HEK293T (cell line): ENCODE measurements at places on chromosomes 2 and 18.

DNA sequence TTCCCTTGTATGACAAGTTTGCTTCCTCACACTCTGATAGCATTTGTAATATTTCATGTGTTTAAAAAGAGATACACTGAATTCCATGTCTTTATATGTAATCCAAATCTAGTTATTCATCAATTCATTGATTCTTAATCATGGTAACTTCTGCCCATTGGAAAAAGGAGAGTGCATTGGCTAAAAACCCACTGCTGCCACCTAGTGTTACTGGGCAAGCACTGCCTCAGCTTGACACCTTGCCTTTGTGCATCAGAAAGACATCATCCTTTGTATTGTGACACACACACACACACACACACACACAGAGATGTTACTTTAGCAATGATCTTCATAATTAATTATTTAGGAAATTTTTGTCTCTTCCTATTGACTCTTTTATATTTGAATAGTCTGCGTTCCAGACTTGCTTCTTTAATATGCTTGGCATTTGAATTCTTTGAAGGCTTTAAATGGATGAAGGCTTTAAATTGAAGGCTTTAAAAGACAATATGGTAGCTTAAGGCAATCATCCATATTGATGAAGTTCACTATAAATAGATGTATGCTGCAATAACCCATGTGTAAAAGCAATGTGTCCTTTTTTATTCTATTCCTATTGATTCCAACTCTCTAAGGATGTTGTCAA lies 414.2 kb upstream of the CHST9 start:
- DNase-seq, result peak; percentile 69

GRCh38 chr2:230749111-230749510 lies 36.5 kb downstream of the CAB39 start:
- no peak for DNase-seq

DNA sequence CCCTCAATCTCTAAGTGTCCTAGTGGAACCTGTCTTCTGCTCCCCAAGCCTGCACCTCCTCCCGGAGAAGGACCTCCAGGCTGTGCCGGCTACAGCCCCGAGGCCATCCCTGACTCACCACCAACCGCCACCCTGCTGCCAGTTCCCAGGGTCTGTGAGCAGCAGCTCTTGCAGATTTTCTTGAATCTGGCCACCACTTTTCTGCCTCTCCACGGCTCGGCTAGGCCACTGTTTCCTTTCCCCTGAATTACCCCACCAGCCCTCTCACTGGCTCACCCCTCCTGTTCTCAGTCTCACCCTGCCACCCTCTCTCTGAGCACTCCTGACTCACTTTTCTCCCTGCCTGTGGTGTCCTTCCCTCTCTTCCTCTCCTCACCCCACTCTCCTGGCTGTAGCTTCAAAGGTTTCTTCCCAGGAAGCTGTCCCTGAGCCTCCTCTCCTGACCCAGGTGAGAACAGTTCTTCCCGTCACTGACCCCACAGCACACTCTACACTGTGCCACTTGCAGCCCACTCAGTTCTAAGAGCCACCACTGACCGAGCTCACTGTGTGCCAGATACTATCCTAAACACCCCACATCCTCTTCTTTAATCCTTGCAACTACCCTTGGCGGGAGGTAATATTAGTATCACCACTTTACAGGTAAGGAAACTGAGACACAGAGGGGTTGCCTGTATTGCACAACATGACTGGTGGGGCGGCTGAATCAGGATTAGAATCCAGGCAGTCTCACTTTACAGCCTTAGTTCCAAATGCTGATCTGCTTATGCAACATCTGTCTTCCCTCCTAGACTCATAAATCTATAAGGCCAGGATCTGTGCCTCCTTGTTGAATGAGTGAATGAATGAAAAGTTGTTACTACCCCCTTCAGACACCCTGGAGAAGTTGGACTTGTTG lies 111.6 kb downstream of the SMAD7 start:
- DNase-seq, result no peak

- no peak for DNase-seq
These were observed 130.2 kb upstream of the SALL3 start for GRCh38 chr18:78849458-78849857.

- DNase-seq, result no peak
These were observed 274.0 kb upstream of the FIGN start for GRCh38 chr2:164009756-164010337.

- no peak for DNase-seq
These were observed 2.8 kb downstream of the PECR start for GRCh38 chr2:216078776-216079175.

GRCh38 chr18:3624546-3624934 lies 174.6 kb downstream of the TGIF1 start:
- no peak for DNase-seq

GRCh38 chr18:47932603-47933002 lies 2.1 kb upstream of the SMAD2 start:
- no peak for DNase-seq

GRCh38 chr18:21997207-21998143 lies 171.9 kb upstream of the GATA6 start:
- peak; percentile 76 for DNase-seq

- DNase-seq, result no peak
These were observed 29.0 kb upstream of the DARS1 start for GRCh38 chr2:136014411-136014810.

DNA sequence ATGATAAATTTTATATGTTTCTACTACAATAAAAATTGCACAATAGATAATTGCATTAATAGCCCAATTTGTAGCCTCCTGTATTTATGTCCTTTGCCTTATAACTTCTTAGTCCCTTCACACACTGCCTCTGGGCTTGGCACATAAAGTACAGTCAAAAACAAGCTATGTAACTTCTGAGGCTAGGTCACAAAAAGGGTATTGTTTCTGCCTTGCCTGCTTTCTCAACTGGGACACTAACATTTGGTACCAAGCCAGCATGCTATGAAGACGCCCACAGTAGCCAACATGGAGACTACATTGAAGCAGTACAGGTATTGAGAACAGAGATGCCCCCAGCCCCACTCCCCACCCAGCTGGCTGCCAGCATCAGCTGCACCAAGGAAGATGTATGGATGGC lies 5.4 kb upstream of the SLC3A1 start:
- DNase-seq, result no peak

DNA sequence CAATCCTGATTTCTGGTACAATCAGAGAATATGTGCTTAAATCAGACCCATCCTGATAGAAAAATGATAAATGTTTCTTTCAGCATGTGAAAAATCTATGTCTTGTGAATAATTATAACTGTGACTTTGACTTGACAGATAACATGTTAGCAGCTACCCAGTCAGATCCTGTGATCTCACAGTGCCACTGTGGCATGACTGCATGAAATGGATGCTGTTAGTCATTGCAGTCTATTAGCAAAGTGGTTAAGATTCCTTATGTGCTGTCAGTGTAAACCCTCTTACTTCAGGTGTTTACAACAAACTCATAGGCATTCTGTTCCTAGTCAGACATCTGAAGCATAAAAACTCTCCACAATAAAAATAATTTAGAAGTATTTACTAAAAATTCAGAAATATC lies 244.6 kb upstream of the RND3 start:
- DNase-seq, result no peak

DNA sequence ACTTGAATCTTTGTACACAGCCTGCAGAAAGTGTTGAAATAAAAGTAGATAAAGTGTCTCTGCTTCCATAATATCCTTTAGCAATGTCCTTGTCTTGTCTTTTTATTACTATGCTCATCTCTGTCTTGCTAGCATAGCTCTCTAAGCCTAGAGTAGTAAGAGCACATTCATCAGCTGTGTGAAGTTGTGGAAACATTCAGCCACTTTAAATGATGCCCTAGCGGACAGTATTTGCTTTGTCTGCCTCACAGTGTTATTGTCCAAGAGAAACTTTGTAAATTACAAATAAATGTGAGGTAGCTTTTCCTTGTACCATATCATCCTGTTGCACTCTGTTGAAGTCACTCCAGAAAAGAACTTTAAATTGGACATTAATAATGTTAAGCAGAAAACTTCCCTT lies 60.3 kb upstream of the TTC21B start:
- DNase-seq, result no peak

DNA sequence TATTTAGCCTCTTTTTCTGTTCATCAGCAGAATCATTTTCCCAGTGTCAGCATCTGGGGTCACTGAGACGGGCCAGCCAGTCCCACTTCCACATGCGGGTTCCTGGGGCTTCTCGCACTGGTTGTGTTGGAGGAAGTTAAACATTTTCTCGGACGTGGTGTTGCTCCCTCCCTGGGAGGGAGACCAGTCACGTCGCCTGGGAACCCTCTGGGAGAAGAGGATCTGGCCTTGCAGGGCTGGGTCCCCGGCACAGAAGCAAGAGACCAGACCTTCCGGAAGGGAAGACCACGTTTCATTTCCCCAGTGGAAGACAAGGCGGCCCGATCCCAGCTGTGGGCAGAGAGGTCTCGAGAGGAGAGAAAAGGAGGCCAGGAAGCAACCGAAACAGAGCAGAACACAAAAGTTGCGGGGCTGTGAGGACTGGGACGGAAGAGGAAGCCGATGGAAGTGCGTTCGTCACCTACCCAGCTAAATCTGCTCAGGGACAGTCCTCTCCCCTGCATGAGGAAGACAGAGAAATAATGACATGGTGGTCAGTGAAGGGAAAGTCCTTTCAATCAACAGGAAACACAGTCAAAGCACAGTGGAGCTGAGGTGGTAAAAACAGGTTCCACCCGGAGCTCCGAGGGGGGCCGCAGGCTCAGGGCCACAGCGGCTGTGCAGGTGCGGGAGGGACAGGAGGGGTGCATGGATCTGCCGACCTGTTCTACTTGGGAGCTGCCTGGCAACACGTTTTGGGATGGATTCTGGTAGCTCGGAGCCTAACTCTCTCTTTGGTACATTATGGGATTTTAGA lies 144.4 kb downstream of the MBP start:
- DNase-seq, result no peak

GRCh38 chr2:71534826-71535225 lies 81.5 kb downstream of the DYSF start:
- no peak for DNase-seq

DNA sequence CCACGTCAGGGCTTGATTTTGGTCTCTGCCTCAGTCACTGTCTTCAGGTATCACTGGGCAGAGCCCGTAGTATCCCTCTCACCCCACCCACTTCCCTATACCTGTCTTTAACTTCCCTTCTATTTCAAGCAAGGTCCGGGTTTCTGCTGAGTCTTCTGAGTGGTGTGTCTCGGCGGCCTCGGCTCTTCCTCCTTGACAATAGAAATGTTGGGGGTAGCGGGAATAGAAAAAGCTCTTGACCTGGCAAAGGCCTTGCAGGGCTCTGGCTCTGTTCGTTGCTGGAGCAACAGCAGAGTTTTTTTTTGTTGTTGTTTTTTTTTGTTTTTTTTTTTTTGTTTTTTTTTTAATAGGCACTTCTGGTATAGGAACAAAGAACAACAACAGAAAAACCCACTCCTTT lies 16.0 kb upstream of the IGFBP5 start:
- DNase-seq, result no peak

DNA sequence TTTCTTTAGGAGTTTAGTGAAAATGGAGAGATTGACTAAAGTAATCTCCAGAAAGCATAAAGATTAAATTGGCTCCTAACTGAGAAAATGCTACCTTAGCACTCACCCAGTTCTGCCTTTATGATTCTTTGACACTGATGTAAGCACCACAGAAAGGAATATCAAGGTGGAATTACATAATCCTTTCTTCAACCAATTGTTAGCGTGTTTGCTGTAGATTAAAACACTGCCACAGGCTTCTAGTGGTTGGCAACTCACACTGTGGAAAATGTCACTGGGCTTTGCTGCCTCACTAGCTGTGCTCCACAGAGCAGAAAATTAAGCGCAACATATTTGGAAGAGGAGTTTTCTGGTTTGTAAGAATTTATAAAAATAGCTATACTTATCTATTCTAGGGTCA lies 104.1 kb downstream of the DLGAP1 start:
- DNase-seq, result no peak

DNA sequence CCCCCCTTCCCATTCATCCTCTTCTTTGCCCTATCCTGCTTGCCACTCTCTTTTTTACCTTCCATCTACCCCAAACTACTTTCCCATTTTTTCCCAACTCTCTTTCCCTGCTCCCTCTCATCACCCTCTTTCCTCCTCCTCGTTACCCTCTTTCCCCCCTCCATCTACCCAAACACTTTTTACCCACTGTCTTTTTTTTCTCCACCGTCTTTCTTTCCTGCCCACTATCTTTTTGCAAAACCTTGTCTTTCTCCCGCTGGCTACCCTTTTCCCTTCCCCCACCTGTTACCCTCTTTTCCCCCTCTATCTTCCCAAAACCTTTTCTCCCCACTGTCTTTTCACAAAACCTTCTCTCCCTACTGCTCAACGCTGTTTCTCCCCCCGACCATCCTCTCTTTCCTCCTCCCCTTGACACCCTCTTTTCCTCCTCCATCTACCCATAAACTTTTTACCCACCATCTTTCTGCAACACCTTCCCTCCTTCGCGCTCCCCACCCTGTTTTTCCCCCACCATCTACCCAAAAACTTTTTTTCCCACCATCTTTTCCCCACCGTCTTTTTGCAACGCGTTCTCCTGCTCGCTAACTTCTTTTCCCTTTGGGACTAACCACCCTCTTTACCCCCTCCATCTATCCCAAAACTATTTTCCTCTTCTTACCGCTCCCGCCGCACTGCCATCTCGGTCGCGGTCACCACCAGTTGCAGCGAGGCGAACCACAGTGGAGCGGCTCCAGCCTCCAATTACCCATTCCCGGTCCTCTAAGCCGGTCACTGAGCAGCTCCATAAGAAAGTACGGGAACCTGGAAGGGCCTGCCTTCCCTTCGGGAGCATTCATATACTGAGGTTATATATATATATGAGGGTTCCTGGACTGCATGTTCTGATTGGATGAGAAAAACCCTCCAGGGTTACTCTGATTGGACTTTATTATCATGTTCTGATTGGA lies 15.0 kb downstream of the CCDC74A start:
- DNase-seq, result no peak

DNA sequence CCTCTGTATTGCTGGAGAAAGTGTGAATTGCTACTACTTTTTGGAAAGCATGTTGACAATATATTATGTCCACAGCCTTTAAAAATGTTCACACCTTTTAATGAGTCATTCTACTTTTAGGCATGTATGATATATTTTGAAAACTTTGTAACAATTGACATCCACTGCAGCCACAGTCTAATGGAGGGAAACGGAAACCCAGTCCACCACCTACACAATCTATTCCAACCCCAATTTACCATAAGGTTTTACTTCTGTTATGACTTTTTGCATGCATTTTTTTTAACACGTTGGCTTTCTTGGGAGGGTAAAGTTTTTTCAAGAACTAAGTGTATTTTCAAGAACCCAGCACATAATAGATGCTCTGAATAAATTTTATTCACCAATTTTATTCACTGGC lies 38.5 kb upstream of the ATP8B1 start:
- no peak for DNase-seq

DNA sequence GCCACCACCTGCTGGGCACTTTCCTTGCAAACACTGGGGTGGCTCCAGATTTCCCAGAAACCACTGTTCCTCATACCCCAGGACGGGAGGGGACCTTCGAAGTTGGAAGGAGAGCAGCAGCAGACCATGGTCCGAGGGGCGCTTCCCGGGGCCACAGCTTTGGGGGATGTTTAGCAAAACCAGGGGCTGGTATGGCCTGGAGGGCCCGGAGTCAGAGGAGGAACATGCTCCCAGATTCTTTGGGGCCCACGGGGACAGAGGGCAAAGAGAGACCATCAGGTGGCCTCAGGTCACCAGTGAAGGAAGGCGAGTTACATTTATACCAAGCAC lies 25.3 kb downstream of the HS6ST1 start:
- DNase-seq, result no peak

- no peak for DNase-seq
These were observed 33.1 kb downstream of the GPC1 start for GRCh38 chr2:240468303-240469238.

GRCh38 chr2:61178603-61179545 lies 16.9 kb downstream of the C2orf74 start:
- no peak for DNase-seq

- DNase-seq, result no peak
These were observed 91.6 kb downstream of the DNER start for GRCh38 chr2:229622495-229623355.
